ENCODE measurements at places on chromosomes 6 and 20.

DNA sequence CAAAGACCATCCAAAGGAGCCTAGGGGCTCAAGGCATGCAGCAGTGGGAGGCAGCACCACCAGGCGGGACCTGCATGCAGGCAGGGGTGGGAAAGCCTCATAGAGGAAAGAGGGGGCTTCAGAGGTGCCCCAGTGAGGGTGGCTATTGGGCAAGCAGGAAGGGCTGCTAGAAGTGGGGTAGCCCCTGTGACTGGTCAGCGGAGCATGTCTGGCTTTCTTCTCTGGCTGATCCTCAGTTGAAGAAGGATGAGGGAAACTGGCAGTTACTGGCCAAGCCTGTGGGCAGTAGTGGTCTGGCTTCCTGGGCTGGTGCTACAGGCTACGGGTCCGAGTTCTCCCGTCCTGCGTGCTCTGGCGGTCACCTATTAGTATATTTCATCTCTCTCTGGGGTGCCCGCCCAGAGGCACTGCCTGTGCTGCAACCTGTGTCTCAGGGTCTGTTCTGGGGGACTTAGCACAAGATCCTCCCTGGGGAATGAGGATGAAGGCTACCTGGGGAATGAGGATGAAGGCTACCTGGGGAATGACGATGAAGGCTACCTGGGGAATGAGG lies 35.9 kb upstream of the CST7 start:
- DNase-seq, result no peak

GRCh38 chr6:145705561-145705960 lies 29.8 kb downstream of the EPM2A start:
- DNase-seq, result no peak

GRCh38 chr6:26243752-26244151 lies 121.2 kb upstream of the BTN3A2 start:
- DNase-seq, result no peak

DNA sequence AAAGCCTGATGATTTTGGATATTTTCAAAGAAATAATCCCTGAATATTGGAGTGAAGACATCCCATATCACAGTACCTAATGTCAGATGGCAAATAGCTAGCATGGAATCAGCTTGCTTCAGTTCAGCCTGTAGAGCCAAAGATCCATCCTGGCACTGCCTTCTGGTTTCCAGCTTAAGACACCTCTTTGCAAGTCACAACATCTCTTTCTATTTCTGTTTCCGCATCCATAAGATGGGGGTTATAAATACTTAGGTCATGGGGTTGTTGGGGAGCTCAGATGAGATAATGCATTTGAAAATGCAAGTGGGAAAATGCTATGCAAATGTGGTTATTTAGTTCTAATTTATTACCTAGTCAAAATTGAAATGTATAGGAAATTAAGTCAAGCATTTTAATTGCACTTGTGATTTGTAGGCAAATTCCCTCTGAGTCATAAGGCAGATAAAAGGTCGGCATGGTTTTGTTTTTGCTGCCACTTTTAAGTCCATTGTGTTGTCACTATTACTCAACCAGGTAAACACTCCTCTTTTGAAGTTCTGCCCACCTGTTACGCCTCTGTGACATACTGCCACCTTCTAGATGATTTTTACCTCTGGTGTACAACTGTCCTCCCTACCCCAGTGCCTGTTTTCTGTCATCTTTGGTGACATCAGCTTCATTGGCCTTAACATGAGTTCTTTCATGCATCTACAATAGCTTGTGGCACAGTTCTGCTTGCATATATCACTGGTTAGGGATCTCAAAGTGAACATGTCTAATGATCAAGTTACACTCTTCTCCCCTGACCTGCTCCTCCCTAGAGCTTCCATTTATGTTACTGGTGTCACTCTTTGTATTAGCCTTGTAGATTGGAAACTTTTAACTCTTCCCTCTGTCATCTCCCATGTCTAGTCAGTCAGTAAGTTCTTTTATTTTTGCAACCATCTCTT lies 96.6 kb downstream of the CDKAL1 start:
- no peak for DNase-seq

DNA sequence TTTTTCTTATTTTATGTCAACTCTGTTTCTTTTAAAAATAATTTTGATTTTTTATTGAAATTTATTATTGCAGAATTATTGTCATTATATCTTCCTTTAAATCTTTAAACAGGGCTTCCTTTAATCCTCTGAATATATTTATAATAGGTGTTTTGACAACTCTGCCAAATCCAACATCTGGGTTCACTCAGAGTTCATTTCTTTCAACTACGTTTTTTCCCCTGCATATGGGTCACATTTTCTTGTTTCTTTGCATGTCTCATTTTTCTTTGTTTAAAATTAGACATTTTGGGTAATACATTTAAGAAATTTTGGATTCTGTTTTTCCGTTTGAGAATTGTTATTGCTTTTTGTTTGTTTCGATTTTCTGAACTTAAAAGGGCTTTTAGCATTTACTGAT lies 655.1 kb upstream of the CITED2 start:
- DNase-seq, result no peak

GRCh38 chr6:65700561-65700960 lies 6.5 kb downstream of the EYS start:
- DNase-seq, result no peak

- DNase-seq, result no peak
Observed at GRCh38 chr20:9794831-9795230, 44.0 kb downstream of the PAK5 start.

GRCh38 chr6:25590986-25591385 lies 61.0 kb upstream of the SCGN start:
- no peak for DNase-seq

DNA sequence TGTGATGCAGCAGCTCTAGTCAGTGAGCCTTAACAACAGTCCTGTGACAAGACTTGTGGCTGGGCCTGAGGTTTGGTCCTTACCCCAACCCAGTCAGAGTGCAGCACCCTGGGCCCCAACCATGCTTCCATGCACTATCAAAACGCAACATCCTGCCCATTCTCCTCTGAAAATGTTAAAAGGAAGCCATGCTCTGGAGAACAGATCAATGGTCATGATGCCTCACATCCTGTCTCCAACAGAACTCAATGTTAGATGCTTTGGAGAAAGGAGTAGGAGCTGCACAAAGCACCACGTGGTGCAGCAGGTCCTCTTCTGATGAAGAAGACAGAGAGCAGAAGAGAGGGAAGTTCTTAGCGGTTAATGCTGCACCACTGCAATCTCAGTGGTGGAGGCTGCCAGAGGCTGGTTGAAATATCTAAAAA lies 41.9 kb downstream of the TRAM2 start:
- no peak for DNase-seq

- DNase-seq, result no peak
Observed at GRCh38 chr6:43936476-43936875, 166.5 kb downstream of the VEGFA start.

DNA sequence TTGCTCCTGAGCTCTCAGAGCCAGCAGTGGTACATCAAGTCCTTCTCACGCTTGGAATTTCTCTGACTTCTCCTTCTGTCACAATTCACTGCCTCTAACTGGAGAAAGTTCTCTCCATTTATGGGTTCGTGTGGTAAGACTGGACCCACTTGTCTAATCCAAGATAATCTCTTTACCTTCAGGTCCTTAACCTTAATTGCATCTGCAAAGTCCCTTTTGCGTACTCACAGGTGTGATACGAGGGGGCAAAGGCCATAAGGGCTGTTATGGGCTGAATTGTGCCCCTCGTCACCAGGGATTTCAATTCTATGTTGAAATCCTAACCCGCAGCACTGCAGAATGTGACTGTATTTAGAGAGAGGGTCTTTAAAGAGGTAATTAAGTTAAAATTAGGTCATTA lies 27.5 kb upstream of the TBC1D22B start:
- DNase-seq, result no peak

GRCh38 chr6:119446115-119446554 lies 96.6 kb upstream of the MAN1A1 start:
- DNase-seq, result no peak

GRCh38 chr20:40679184-40679583 lies 9.9 kb downstream of the MAFB start:
- DNase-seq, result no peak

- DNase-seq, result no peak
Observed at GRCh38 chr6:57137350-57137749, 34.8 kb upstream of the BAG2 start.

GRCh38 chr6:3803627-3804468 lies 45.3 kb upstream of the FAM50B start:
- DNase-seq, result no peak

- no peak for DNase-seq
Observed at GRCh38 chr20:43379239-43379917, 78.3 kb upstream of the SRSF6 start.

GRCh38 chr6:5125152-5126006 lies 40.2 kb downstream of the PPP1R3G start:
- no peak for DNase-seq

GRCh38 chr6:31961616-31962015 lies 2.6 kb downstream of the SKIC2 start:
- DNase-seq, result no peak

DNA sequence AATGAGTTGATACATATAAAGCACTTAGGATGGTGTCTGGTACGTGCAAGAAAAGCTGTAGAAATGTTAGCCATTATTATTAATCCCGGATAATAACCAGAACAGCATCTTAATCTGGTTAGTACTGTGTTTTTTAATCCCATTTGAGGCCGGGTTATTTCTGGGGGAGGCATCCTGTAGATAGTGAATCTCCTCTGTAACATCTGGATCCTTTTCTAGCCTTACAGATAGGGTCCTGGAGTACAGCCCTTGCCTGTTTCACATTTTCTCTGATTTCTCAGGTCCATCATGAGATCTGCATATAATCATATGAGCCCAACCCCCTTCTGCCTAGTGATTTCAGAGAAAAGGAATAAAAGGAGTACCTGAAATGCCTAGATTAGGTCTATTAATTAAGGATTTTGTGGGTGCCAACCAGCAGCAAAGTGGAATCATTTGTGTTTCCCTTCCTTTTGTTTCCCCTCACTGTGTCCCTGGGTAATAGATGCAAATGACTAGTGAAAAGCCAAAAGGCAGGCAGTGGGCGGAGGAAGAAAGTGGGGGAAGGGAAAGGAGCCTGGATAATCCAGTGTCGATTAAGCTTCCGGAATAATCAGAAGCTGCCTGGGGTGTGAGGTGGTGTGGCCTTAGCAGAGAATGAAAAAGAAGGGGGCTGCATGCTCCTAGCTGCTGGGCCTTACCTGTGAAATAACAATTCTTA lies 88.9 kb downstream of the SOBP start:
- no peak for DNase-seq

DNA sequence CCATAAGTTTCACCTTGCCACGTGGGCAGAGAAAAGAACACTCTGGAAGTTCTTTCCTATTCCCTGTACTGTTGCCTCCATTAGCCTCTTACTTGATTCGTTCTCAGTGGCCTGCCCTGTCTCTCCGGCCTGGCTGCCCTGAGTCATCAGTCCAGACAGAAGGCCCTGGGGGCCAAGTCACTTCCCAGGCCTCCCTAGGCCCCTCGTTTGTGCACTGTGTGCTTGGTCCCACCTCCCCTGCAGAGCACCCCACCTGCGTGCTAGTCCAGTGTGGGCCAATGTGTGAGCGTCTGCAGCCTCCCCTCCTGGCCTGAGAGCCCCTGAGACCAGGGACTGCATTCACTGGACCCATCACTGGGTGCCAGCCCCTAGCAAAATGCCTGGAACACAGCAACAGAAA lies 191.2 kb upstream of the RREB1 start:
- DNase-seq, result no peak

GRCh38 chr20:57473246-57474048 lies 51.5 kb downstream of the CTCFL start:
- DNase-seq, result no peak

DNA sequence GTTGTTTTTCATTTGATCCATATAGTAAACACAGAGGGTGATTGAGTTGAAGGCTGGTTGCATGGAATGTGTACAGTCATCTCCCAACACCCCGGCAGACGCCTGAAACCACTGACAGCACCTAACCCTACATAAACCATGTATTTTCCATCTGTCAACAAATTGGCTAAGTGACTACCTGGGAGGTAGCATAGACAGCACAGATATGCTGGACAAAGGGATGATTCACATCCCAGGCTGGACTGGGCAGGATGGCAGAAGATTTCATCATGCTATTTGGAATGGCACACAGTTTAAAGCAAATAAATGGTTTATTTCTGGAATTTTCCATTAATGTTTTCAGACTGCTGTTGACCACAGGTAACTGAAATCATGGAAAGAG lies 4.4 kb upstream of the VIP start:
- DNase-seq, result no peak

- DNase-seq, result no peak
Observed at GRCh38 chr6:75272145-75272840, 12.3 kb downstream of the TMEM30A start.

- DNase-seq, result no peak
Observed at GRCh38 chr20:14830466-14830865, 493.1 kb upstream of the FLRT3 start.

- DNase-seq, result no peak
Observed at GRCh38 chr6:37514837-37515236, 15.1 kb upstream of the CCDC167 start.

DNA sequence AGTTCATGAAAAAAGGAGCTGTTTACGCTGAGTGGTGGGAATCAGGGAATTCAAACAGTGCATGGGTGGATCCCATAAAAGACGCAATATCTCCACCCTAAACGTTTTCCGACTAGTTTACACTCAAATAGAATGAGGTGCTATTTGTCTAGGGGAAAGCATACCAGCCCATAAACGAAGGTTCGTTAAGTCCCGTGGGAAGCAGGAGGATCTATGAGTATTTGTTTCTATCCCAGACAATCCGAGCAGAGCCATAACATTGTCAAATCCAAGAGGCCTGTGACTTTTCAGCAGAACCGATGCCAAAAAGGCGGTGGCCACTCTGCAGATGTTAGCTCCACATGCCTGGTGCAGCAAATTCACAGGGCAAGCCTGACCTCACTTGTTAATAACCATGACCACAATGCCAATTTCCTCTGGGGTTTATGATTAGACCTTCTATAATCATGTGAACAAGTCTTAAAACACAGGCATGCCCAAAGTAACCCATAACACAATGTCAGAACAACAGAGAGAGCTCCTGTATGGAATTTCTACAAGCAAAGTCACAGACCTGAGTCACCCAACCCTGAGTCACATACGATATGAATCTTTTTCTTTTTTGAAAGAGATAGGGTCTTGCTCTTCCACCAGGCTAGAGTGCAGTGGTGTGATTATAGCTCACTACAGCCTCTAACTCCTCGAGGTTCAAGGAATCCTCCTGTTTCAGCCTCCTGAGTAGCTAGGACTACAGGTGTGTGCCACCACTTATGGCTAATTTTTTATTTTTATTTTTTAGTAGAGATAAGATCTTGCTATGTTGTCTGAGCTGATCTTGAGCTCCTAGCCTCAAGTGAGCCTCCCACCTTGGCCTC lies 123.3 kb downstream of the KIF13A start:
- no peak for DNase-seq

DNA sequence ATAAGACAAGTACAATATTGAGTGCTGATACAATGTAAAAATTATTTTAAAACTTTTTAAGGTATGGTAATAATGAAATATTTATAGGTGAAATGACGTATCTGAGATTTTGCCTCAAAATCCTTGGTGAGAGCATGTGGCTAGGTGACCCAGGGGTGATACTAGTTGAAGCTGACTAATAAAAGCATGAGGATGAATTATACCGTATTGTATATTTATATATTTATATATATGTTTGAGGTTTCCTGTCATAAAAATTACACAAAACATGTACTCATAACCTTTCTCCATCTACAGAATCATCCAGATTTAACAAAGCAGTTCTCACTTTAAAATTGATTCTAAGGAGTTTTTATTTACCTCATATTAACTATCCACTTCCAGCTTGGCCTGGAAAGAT lies 358.1 kb downstream of the CDKAL1 start:
- DNase-seq, result no peak

- DNase-seq, result no peak
Observed at GRCh38 chr6:124868481-124868880, 93.8 kb upstream of the RNF217 start.

Measured in stimulated activated CD8-positive, alpha-beta memory T cell treated with anti-CD3 and anti-CD28 coated beads, Interleukin-7, amount 100 ng/mL, for 4 hours (primary cell).